ENCODE measurements at places on chromosomes 5 and 9.

GRCh38 chr9:97921959-97922724 is at the start of gene TRMO:
Gene TRMO (minus strand): TSS chr9:97922500. CDS start chr9:97922493, 7 bp downstream.
- DNase-seq = peak; percentile 100

GRCh38 chr9:32884482-32884881 is 101.1 kb downstream of the TMEM215 start:
- DNase-seq = no peak

DNA sequence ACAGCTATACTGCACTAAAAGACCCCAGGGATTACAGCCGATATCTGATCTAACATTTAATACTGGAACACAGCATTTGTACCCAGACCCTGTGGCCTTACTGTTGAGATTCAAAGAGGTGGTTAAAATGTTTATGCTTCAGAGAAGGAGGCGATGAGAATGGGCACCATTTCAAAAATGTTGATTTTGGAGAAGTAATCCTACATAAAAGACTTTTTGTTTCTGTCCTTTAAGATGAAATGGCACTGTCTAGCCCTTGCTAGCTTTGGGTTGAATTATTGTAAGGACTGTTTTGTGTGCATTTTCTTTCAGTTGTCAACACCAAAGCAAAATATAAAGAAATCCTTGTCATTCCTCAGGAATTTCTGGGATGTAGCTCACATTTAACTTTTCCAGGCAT is 288.5 kb upstream of the ANKH start:
- DNase-seq = no peak

- no peak for DNase-seq
Measured at GRCh38 chr9:132216861-132217619, 55.2 kb downstream of the NTNG2 start.

- DNase-seq = peak; percentile 30
Measured at GRCh38 chr9:21682981-21683380, 119.5 kb upstream of the MTAP start.

GRCh38 chr5:173963867-173964441 is 25.0 kb upstream of the C5orf47 start:
- no peak for DNase-seq

- DNase-seq = no peak
Measured at GRCh38 chr5:3709068-3709716, 113.6 kb downstream of the IRX1 start.

DNA sequence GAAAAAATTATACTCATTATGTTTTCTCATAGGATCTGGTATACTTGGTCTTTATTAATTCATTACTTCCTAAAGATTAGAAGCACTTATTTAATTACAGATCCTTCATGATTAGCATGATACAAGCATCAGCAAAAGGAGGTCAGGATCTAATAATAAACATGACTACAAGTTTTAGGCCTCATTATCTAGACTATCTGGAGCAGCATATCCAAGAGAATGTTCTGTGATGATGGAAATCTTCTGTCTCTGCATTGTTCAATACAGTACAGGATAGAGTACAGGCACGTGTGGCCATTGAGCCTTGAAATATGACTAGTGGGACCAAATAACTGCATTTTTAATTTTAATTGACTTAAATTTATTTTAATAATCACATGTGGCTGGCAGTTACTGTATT is 21.2 kb downstream of the SETX start:
- no peak for DNase-seq

DNA sequence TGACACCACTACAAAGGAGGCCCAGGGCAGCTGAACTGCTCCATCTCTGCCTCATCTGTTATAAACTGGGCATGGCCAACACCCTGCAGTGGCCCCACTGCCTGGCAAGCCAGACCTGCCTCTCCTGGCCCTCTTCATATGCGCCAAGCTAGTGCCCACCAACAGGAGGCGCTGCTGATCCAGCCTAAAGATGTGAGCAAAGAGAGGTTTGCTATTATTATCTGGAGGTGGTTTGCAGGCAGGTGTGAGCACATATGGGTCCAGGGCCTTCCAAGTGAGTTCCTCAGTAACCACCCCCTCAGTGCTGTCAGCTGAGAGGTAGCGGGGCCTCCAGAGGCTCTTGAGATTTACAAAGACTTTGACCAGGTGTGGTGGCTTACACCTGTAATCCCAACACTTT is 232.2 kb downstream of the SYK start:
- no peak for DNase-seq

DNA sequence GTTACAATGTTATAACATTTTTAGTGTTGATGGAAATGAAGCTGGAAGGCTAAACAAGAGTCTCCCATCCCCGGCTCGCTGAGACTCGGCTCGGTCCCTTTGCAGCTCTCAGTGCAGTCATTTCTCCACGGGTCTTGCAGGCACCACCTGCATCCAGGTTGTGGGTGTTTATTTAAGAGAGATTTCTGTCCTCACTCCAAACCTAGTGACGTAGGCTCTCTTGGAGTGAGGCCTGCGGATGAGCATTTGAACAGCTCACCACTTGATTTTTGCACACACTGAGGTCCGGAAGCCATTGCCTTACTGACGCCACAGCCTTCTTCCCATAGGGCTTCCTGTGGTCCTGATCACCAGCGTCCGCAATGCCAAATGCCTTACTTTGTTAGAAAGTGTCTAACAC is 197.7 kb upstream of the OTULINL start:
- no peak for DNase-seq

- DNase-seq = peak; percentile 90
Measured at GRCh38 chr5:54217826-54218503, 92.4 kb downstream of the ARL15 start.

DNA sequence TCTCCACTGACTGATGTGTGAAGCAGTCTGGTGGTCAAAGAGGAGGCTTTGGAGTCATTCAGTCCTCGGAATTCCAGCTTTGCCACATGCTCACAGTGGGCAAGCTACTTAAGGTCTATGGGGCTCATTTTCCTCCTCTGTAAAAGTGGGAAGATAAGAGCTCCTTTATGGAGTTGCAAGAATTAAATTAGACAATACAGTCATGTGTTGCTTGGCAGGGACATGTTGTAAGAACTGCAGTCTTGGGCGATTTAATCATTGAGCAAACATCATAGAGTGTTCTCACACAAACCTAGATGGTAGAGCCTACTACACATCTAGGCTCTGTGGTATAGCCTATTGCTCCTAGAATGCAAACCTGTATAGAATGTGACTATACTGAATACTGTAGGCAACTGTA is 253.9 kb downstream of the SH3GL2 start:
- peak; percentile 44 for DNase-seq

DNA sequence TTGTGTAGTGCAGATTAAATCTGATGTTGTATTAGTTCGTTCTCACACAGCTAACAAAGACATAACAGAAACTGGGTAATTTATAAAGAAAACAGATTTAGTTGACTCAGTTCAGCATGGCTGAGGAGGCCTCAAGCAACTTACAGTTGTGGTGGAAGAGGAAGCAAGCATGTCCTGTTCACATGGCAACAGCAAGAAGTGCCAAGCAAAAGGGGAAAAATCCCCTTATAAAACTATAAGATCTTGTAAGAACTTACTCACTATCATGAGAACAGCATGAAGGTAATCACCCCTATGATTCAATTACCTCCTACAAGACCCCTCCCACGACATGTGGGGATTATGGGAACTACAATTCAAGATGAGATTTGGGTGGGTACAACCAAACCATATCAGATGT is 238.6 kb upstream of the PRR16 start:
- no peak for DNase-seq

DNA sequence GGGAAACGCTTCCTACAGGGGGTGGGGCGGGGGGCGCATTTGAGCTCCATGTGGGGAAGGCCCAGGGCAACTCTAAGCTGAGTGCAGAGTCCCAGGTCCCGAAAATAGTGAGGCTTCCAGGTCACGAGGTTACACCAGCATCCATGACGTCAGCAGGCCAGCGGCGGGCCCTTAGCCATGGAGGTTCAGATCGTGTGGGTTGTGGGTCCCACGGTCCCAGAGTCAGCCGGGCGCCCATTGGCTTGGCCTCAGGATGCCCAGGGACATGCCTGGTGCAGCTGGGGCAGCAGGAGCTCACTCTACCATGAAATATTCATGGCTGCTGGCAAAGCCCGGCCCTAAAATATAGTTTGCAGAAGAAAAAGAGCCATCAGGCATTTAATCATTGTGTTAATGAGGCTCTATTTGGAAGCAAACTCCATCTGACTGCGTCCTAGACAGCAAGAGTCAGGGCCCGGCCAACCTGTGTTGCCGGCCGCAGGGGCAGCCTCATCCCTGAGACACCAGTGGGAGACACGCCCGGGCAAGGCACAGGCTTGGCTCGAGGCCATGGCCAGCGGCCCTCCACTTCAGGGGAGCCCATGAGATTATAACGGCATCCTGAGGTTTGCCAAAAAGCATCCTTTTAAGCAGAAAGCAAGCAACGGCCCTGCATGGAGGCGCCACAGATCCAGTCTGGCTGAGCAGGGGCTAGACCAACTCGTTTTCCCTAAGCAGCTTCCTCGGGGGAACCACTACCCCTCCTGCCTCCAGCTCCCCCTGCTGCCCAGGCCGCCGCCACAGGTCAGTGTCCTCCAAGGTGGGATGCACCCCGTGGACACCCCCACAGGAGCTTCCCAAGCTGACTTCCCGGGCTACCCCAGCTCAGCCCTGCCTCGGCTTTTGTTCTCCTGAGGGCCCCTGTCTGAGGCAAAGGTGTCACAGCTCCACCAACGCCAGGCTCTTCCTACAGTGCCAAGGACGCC is 108.9 kb upstream of the PPP1R26 start:
- DNase-seq = no peak

DNA sequence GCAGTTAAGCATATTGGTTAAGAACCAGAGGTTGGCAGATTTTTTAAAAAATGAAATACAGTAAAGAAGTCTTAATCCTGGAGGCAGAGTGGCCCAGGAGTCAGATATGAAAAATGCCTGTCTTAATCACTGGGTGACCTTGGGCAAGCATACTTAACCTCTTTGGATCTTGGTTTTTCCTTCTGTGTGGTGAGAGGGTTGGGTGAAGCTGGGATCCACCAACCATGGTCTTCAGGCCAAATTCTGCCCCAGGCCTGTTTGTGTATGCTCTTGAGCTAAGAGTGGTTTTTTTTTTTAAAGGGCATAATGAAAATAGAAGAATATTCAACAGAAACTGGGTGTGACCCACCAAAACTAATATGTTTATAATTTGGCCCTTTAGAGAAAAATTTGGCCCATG is 20.0 kb upstream of the TEX48 start:
- DNase-seq = no peak

GRCh38 chr9:79208791-79209396 is 362.9 kb upstream of the TLE4 start:
- no peak for DNase-seq

GRCh38 chr5:146426853-146427618 is 20.1 kb upstream of the TCERG1 start:
- peak; percentile 61 for DNase-seq

DNA sequence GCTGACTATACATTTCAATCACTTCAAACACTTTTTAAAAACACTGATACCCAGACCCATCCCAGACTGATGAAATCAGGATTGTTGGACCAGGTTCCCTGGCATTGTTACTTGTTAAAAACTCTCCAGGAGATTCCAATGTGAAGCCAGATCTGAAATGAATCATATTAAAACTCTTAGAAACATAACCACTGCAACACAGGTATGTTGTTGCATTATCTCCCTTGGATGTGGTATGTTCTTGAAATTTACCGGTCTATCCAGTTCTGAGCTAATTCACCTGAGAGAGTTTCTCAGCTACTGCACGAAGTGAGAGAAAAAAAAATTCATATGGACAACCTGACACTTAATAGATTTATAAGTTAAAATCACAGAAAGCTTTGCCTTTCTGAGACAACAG is 21.8 kb downstream of the MEF2C start:
- DNase-seq = no peak

- peak; percentile 82 for DNase-seq
Measured at GRCh38 chr5:153565822-153566221, 75.4 kb downstream of the GRIA1 start.

DNA sequence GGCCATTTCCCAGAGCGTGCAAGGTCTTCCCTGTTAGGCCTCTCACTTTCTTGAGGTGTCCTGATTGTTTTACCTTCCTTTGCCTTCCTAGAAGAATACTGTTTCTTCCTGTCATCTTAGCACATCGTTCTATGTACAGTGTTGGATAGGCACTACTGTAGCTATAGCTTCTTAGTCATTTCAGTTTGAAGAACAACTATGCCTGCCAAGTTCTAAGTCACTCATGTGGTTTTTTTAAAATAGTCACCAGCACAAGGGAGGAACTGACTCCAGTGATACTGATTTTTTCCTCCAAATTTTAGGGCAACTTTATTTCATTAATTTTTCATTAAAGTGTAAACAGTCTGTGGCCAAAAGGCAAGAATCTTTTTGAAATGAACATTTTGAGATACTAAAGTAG is 122.4 kb upstream of the NR5A1 start:
- peak; percentile 47 for DNase-seq

DNA sequence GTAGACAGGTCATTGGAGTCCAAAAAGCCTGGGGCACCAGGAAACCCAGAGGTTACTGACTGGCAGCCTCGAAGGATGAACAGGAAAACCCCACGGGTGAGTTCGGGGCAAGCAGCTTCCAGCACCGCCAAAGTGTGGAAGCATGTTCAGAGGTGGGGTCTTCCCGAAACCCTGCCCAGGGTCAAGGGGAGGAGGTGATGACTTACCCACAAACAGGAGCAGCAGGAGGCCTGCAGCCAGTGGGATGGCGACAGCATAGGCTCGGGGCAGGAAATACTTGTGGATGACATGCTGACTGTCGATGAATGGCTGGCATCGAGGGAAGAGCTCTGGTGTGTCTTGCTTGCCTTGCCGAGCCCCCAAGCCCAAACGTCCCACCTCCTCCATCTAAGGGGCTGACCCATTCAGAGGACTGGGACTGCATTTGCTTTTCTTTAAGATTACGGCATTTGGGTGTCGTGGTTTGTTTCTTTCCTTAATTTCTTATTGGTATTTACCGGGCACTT is 1.3 kb downstream of the DPM2 start:
- DNase-seq = no peak

DNA sequence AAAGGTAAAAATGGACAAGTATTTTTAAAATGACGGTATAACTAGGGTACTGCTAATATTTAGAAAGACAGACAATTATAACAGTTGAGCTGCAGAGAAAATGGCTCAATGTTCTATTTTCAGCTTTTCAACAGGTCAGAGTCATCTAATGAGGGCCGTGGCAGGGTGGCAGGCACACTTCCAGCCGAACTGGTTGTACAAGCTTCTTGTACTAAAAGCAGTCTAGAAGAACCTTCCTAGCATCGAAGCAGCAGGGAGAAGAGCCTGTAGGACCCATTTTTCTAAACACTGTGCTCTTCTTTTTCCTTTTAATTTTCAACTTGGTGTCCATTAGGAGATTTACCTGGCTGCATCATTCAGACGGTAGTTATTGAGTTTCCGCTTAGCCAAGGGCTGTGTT is 85.6 kb downstream of the SLC28A3 start:
- no peak for DNase-seq
